ENCODE measurements at places on chromosomes 13 and 19.

DNA sequence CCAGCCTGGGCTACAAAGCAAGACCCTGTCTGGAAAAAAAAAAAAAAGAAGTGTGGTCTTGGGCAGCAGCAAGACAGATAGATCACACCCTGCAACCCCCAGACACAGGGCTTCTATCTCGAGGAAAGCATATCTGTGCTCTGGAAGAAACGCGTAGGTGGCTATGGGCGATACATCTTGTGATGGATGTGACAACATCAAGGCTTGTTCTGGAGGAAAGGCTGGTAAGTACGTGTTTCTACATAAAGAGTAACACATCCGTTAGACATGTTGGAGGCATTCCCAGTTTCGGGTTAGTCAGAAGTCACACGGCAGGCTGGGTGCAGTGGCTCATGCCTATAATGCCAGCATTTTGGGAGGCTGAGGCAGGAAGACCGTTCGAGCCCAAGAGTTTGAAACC is 6.6 kb upstream of the DHDH start:
- DNase-seq, result peak; percentile 51

- DNase-seq, result no peak
These were observed 9.3 kb upstream of the HIF3A start for GRCh38 chr19:46287585-46287984.

DNA sequence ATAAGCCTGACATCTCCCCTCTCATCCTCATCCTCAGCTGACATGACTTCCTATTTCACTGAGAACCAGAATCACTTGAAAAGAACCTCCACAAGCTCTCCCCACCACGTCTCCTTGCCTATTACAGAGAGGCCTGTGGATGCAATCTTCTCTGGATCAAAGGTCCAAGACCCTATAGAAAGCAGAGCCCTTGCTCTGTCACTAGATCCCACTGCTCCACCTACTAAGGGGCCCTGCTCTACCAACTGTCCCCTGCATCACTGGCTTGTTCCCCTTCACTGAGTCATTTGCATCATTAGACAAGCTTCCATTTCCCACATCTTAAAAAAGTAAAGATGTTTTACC is 40.8 kb downstream of the RCBTB2 start:
- DNase-seq, result no peak

GRCh38 chr19:50661023-50661422 is 11.8 kb downstream of the C19orf81 start:
- no peak for DNase-seq
